ENCODE measurements at places on chromosomes 1 and 21.
A peak's percentile ranks its signal among the peaks of the same experiment; 100 is the strongest.

GRCh38 chr1:70140343-70140742, 65.0 kb downstream of the LRRC40 start:
- no peak for DNase-seq

- no peak for DNase-seq
These were observed 18.8 kb downstream of the AGRN start for GRCh38 chr1:1038694-1039093.

- DNase-seq, result no peak
These were observed 35.9 kb upstream of the ARF1 start for GRCh38 chr1:228046421-228047182.

DNA sequence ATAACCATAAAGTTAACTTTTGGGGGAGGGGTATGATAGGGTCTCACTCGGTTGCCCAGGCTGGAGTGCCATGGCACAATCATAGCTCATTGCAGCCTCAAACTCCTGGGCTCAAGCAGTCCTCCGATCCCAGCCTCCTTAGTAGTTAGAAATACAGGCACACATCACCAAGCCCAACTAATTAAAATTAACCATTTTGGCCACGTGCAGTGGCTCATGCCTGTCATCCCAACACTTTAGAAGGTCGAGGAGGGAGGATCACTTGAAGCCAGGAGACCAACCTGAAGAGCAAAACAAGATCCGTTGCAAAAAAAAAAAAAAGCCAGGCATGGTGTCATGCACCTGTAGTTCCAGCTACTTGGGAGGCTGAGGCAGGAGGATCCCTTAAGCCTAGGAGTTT, 26.6 kb upstream of the MED18 start:
- no peak for DNase-seq

DNA sequence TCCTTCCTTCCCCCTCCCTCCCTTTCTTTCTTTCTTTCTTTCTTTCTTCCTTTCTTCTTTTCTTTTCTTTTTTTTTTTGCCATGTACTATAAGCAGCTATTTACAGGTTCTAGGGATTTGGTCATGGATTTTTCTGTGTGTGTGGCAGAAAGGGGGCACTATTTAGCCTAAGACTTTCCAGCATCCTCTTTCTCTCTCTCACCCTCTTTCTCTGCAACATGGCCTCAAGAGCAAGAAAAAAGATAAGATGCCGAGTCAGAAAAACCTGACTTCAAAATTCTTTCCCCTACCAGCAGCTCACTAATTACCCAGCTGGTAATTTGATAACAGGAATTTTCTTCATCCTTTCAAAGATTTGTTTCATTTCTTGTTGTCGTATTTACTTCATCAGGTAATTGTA, 458.3 kb upstream of the ADAMTS5 start:
- DNase-seq, result no peak

GRCh38 chr1:98184856-98185255, 264.0 kb upstream of the DPYD start:
- DNase-seq, result no peak

DNA sequence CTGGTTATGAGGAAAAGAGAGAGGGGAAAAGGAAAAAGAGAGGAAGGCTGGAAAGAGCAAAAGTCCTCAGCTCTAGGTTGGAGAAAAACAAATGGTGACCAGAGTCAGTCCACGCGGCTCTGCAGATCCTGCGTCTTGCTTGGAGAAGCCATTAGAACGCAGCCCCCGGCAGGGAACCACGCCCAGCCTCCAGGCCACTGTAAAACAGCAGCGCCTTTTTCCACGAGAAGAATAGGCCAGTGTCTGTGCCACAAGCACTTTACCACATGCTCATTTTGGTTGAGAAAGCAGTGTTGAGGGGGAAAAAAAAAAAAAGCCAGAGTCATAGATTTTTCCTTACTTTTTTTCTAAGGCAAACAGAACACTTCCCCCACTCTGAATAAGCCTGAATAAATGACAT, 846.9 kb upstream of the ADAMTS5 start:
- no peak for DNase-seq

DNA sequence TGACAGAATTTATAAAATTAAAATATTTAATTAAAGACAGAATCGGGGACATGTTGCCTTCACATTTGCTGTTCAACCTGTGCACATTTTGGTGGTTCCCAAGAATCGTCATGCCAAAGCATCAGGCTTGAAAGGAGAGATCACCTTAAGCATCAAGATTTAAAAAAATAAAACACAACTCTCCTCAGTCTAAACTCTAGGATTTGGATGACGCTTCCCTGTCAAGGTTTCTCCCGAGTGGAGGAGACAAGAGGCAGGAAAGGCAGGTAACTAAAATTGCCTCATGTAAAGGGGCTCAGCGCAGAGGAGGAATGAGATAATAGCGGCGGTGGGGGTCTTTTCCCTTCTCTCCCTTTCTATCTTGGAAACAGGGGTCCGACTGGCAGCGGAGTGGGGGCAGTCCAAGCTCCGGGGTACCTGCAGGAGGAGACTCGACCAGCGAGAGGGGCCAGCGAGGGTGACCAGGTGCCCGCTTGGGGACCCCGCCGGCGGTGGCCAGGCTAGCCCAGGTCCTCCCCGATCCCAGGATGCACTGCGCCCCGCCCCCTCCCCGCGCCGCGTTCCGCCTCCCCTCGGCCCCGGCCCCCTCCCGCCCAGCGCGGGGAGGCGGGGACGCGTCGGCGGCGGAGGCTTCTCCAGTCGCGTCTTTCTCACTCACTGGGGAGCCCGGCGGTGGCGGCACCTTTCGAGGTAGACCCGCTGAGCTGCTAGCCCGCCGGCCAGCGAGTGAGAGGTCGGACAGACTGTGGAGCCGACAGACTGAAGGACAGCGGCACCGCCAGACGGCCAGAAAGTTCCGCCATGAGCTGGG, at the start of gene FNBP1L:
FNBP1L (plus strand) TSS at position 638 of the 811 bp plus-strand sequence; CDS start at position 802, 164 bp downstream.
- peak; percentile 93 for DNase-seq

DNA sequence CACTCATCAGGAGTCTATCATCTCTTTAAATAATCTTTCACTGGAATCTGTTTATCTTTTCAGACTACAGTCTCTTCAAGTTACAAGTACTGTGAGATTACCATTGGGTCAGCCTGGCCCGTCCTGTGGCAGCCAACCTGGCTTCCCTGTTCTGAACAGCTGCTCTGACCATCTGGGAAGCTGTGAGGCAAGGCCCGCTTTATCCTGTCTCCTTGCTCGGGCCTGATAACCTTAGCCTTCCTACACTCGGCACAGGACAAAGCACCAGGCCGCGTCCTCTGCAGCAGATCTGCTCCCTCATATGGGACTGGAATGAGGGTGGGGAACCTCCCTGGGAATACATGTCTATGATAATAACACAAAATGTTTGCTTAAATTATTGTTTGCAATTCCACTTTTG, 113.3 kb downstream of the PTPN14 start:
- DNase-seq, result no peak

DNA sequence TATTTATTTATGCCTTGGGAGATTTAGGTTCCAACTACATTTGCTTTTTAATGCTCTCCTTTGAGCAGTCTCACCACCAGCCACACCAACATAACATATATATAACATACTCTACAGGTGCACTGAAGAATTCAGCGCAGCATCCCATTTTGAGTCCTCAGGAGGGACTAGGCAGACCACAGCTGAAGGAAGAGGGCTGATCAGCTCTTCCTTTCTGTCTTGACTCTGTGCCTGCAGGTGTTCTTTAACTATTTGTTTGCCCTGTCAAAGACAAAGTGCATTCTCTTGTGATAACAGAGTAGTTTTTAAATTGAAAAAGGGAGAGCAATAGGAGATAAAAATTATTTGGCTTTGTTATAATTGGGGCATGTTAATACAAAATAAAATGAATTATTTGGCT, 17.0 kb downstream of the HIPK1 start:
- DNase-seq, result no peak

GRCh38 chr1:165612062-165612461, 19.0 kb upstream of the MGST3 start:
- no peak for DNase-seq

DNA sequence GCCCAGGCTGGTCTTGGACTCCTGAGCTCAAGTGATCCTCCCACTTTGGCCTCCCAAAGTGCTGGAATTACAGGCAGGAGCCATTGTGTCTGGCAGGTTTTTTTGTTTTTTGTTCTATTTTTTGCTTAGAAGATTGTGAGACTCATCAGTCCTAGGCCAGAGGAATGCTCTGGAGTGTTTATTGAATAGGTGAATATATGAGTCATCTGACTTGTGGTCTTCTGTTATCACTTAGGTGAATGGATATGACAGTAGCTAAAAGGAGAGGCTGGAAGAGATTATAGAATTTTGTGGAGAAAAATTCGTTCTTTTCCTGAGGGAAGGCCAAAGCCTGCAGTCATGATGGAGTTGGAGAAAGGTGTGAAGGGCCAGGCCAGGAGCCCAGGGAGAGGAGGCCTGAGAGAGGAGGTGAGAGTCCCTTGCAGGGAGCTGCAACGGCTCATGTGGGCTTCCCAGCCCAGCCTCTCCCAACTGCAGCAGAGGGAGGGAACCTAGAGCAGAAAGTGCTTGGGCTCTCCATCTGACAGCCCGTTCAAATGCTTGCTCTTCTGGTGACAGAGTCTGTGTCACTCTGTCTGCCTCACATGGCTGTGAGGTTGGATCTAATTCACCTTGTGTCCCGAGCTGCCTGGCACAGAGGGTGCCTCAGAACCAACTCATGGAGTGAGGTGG, 31.6 kb upstream of the ACOT11 start:
- DNase-seq, result no peak

DNA sequence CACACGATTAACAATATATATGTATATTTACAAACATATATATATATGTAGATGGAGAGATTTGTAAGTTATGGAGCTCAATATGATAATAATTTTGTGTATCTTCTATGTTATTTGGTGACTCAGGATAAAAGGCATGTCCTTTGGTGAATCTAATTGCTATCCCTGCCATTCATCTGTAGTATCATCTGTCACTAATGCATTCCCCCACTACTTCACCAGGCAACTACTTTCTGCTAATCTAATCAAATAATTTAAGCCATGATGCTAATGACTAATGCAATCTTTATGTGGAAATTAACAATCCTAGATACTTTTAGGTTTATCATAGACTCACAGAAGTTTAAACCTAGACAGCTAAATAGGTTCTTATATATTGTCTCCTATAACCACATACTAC, 1074.5 kb downstream of the PLA2G4A start:
- DNase-seq, result no peak

GRCh38 chr1:69411617-69412016, 156.1 kb upstream of the LRRC7 start:
- DNase-seq, result no peak

DNA sequence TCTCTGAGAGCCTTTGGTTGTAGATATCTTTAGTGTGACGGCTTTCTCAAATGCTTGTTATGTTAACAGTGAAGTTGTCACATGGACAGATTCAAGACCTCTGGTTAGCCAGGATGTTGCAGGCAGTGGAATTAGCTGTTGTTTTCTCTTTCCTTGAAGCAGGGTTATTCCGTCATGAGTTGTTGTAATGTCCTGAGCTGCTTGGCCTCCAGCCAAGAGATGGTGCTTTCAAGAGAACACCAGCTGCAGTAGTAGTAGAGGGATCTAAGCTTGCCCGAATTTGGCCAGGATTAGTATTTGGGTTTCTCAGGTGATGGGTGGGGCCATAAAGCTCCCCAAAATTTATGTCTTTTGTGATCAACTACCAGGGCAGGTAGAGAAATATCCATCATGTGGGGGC, 13.4 kb downstream of the KCNE1 start:
- DNase-seq, result no peak

DNA sequence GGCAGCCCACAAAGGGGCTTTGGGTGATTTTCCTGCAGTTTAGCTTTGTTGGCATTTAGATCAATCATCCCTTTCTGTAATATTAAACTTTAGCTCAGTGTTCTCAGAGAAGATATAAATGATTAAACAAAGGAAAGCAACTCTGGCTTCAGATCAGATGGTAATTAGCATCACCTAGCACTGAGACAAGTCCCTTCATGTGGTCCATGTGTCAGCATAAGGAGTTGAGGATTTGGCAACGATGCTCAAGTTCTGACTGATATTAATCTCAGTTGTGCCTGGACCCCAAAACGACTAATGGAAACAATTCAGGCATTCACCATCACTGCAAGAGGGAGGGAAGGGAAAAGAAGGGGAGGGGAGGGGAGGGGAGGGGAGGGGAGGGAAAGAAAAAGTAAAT, 60.4 kb downstream of the SEC16B start:
- DNase-seq, result no peak

DNA sequence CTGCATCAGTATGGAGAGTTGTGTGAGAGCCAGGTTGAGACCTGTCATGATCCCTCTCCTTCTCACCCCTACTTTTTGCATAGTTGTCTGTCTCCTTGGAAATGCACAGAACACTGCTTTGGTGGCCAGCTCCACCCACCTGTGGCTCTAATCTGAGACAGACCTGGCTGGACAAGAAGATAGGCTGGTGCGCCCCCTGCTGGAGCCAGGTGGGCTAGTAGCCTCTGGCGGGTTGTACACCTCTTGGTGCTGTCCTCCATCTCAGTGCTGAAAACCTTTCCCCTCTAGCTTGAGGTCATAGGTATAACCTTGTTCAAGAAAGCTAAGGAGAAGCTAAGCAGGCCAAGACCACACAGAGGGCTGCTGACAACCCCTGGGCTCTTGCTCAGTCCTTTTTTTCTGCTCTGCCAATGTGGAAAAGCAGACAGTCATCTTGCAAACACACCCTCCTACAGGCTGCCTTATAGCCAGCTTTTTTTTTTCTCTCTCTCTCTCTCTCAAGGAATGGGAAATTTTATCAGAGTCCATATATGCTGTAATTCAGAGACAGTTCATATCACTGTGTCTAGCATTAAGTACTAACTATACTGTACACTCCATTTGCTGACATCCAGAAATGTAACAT, 58.8 kb upstream of the SPATA6 start:
- peak; percentile 68 for DNase-seq

GRCh38 chr21:28148400-28149064, 844.1 kb downstream of the LTN1 start:
- no peak for DNase-seq

DNA sequence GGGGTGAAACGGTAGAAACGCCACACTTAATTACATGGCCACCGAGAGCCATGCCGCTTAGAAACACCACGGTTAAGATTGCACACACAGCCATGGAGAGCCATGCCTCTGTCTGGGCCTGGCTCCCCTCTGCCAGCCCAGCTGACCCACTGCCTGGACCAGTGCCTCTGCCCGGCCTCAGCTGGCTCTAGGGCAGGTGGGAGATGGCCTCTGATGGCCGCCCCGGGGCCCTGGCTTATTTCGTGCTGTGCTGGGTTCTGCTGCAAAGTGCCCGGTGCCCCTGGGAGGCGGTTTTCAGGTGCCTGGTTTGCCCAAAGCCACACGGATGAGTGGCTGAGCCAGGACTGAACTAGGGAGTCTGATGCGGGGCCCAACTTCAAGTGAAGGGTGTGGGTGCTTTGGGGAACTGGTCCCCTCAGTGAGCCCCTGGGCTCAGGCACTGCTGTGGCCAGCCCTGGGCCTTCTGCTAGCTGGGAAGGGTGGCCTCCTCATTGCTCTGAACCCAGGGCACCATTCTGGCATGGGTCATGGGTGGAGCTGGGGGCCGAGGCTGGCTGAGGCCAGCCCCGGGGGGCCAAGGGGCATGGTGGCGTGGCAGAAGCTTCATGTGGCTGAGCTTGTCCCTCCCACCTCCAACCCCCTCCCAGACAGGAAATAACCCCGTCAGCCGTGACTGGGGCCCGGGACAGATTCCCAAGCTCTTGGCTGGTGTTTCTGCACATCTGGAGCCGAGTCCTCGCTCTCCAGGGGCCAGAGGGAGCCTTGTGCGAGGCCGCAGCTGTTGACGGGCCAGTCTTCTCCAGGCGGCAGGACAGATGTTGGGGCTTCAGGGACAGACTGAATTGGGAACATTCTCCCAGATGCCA, 1.9 kb upstream of the GPR153 start:
- no peak for DNase-seq

GRCh38 chr1:54498383-54499096, 49.5 kb upstream of the ACOT11 start:
- no peak for DNase-seq
